ENCODE measurements at places on chromosomes 3 and 15.

- no peak for DNase-seq
Measured at GRCh38 chr3:128524374-128525299, 31.6 kb upstream of the GATA2 start.

GRCh38 chr3:46628901-46629369, 16.6 kb downstream of the FAM240A start:
- no peak for DNase-seq

- no peak for DNase-seq
Measured at GRCh38 chr3:127585813-127586413, 4.6 kb downstream of the TPRA1 start.

- DNase-seq = peak; percentile 95
Measured at GRCh38 chr3:122382888-122383666, at the start of gene MIX23. TSS of gene MIX23 (minus strand) at chr3:122383231. CDS start at chr3:122383224, 7 bp downstream.

GRCh38 chr15:66849393-66849745, 147.3 kb downstream of the SMAD6 start:
- DNase-seq = no peak

Measured in COLO829 (cell line).